ENCODE measurements at places on chromosomes 12 and 14.
A peak's percentile ranks its signal among the peaks of the same experiment; 100 is the strongest.

DNA sequence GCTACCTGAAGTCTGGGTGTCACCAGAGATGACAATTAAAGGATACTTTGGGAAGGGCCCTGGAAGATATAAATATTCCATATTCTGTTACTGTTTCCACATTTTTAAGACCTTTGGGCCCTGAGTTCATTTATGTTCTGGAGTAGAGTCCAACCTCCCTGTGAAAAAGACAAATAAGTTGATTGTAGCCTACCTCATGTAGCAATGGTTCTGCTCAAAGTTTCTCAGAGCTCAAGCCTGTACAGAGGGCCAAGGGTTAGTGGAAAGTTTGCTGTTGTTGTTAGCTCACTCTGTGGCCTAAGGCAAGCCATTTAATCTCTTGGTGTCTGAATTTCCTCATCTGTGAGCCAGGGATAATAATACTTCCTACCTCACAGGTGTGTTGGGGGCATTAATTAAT lies 284.7 kb upstream of the DDHD1 start:
- no peak for DNase-seq

DNA sequence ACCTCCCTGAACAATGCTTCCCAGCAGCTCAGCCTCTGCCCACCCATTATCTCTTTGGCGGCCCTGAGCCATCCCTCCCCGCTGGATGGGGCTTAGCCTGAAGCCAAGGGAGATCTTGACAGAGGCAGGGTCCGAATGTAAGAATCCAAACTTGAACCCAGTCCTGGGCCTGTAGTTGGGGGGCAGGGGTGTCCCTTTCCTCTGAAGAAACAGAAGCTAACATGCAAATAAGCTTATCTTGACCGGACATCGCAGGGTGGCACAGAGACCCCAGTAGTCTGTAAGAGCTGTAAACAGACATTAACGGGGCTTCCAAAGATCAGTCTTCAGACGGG lies 6.0 kb downstream of the DLK1 start:
- DNase-seq, result no peak

DNA sequence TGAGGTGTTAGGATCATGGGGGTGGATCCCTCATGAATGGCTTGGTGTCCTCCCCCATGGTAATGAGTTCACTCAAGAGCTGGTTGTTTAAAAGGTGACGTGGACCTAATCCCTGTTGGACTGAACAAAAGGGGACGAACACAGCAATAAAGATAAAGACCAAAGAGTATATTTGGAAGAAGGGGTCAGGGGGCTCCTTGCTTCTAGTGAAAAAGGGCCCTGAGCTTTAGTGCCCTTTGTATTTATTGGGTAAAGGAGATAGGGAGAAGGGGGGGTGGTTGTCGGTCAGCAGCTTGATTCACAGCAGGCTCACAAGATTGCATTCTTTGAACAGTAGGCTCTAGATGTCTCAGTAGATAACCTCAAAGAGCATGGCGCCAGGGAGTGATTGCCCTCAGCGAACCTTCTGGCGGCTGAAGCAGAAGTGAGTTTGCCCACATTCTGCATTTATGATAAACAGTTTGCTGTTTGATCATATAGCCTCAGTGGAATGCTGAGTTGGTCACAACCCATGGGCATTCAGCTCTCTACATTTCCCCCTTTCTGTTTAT lies 25.9 kb upstream of the MAPKAPK5 start:
- DNase-seq, result no peak

- DNase-seq, result no peak
Observed at GRCh38 chr12:38144601-38145436, 171.8 kb upstream of the ALG10B start.

- no peak for DNase-seq
Observed at GRCh38 chr12:120799243-120800045, 73.8 kb downstream of the ACADS start.

DNA sequence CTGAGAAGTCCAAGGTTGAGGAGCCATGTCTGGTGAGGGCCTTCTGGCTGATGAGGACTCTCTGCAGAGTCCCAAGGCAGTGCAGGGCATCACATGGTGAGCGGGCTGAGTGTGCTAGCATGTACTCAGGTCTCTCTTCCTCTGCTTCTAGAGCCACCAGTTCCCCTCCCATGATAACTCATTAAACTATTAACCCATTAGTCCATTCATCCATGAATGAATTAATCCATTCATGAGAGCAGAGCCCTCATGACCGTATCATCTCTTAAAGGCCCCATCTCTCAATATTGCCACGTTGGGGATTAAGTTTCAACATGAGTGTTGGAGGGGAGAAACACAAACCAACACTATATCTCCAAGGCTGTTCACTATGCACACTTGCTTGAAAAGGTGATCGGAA lies 83.7 kb downstream of the TMEM30B start:
- no peak for DNase-seq

- DNase-seq, result no peak
Observed at GRCh38 chr14:86723254-86723624, 1193.3 kb downstream of the FLRT2 start.

DNA sequence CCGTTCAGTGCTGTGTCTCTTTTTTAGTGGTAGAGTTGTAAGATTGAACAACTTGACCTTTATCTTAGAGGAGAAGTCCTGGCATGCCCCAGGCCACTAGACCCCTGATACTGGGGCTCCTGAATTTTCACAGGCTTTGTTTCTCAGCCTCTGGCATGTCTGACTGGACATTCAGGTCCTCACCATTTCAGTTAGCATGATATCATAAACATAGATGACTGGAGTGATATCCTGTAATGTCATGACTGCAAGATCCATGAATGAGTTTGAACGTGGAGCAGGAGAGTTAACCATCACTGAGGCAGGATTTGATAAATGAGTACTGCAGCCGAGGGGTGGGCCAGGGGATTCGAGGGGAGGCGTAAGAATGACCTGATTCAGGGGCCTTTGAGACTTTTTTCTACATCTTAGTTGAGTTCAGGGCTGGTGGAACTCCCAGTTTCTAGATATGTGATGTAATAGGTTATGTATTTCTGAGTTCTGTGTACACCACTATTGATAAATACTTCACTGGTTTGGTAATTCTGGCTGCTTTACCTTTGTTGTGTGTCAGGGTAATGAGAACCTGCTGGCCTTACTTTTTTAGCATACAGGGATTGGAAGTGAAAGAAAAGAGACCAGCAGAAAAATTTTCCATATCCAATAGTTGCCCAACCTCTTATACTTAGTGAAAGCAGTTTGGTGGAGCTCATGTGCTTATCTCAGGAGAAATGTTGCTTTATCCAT lies 217.0 kb downstream of the SYNE2 start:
- no peak for DNase-seq

DNA sequence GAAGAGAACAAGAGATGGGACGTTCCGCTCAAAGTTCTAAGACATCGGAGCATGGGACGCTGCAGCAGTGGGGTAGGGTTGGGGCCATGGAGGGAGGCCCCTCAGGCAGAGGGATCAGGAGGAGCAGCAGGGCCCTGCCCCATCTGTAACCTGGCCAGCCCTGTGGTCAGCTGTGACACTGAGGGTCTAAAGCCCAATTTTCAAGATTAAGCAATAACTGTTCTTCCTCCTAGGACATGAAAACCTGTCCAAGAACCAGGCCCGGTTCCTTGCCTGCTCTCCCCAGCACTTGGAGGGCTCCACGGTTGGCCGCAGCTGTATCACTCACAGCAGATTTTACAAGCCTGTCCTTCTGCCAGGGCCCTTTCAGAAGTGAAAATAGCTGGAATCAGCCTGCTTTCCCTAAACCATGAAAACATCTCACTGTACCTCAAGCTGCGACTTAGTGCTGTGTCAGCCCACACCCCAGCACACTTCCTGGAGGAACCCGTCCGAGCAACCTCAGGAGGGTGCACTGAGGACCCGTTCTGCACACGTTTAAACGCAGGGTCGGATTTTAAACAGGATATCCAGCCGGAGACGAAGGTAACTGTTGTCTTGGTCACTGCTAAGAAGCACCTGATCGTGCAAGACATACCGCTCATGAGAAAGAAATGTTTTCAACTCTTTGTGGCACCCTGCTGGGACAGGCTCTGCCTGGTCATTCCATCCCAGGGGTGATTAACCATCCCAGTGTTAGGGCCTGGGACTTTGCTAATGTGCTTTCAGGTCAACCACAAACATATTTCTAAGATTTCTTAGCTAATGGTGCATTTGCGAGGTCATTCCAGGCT lies 201.9 kb upstream of the DIO3 start:
- DNase-seq, result no peak

GRCh38 chr14:96962337-96962736 lies 165.2 kb downstream of the VRK1 start:
- DNase-seq, result no peak

GRCh38 chr12:100311317-100311716 lies 44.3 kb downstream of the SCYL2 start:
- no peak for DNase-seq

GRCh38 chr14:93103392-93104080 lies 12.2 kb downstream of the ITPK1 start:
- peak; percentile 30 for DNase-seq

GRCh38 chr12:132505105-132505851 lies 15.3 kb downstream of the FBRSL1 start:
- DNase-seq, result no peak

DNA sequence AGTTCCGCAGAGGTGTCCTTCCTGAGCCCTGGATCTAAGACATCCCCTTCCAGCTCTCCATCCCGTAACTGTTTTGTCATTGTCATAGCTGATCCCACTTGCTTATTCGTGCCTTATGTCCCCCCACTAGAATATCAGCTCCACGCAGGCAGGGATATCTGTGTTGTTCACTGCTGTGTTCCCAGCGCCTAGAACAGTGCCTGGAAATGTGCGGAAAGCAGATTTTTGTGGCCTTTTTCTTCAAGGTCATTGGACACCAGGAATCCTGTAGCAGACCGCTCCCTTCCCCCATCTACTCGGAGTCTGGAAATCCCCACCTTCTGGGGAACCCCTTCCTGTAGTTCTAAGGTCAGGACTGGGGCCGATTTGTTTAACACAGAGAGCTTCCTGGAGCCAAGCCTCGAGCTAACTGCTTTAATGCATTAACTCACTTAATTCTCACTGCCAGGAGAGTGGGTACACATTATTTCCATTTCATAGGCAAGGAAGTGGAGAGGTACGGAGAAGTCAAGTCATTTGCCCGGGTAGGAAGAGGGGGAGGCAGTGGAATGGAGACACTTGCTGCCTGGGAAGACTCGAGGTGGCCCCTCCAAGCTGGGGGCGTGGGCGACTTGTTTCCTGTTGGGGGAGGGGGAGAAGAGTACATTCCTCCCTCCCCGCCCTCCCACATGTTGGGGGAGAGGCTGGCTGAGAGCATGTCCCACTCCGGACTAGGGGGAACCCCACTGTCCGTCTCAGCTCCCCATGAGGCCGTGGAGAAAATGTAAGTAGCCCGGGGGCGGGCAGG lies 1.2 kb upstream of the SH2B3 start:
- DNase-seq, result peak; percentile 76

- DNase-seq, result no peak
Observed at GRCh38 chr14:81286574-81287370, 66.0 kb upstream of the GTF2A1 start.

GRCh38 chr14:105021656-105022275 lies 883 bp upstream of the CDCA4 start:
- peak; percentile 45 for DNase-seq

- no peak for DNase-seq
Observed at GRCh38 chr14:91220581-91221000, 23.9 kb downstream of the GPR68 start.

DNA sequence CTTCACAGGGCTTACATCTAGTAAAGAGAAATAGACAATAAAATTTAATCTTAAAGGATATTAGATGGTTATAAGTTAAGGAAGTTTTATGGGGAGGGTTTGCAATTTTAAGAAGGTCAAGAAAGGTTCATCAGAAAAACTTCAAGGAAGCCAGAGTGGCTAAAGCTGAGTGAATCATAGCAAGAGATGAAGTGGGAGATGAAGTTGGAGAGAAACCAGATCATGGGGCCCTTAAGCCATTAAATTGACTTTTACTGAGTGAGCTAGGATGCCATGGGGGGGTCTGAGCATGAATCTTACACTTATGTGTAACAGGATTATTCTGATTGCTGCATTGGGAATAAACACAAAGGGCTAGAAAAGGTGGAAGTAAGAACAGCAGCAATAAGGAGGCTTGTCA lies 189.2 kb downstream of the LRIG3 start:
- no peak for DNase-seq

DNA sequence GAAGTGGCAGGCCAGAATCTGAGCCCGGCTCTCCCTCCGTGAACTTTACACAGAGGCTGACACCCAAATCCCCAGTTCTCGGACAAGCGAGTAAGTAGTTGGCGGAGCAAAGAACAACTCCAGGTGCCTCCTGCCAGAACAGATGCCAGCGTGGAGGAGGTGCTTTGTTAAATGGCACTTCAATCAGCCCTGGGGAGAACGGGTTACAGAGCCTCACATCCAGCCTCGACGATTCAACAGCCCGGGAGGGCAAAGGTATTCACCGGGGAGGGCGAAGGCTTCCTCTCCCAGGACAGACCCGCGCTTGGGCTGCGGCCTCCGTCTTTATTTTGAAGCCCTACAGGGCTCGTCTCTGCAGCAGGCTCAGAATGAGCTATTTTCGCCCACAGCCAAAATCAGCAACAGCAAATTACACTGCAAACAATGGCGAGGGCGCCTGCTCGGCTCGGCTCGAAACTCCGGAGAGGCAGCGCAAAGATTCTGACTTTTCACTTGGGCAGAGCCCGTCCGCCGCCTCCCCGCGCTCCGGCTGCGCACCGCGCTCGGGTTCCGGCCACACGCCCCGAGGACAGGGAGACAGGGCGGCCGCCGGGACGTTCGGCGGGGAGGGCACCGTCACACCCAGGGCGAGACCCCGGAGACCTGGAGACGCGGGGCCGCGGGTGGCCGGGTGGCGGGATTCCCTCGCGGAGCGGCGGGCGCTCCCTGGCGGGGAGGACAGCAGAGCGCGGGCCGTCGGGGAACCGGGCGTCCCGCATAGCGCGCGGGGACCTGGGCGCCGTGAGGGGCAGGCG lies 811 bp downstream of the TMCC3 start:
- peak; percentile 24 for DNase-seq

- DNase-seq, result no peak
Observed at GRCh38 chr12:132601171-132601883, 9.1 kb downstream of the LRCOL1 start.

DNA sequence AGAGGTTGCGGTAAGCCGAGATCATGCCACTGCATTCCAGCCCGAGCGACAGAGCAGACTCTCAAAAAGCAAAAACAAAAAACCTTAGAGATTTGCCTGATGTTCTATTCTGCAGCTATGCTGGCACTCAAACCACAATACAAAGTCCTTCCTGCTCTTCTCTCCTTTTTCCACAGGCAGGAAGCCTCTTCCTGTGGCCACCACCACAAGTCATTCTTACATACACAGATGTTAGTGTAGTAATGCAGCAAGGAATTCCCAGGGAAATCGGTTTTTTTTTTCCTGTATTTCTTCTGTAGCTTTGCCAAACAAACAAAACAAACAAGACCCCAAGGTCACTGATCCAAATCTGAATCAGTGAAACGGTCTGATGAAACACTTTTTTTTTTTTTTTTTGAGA lies 104.3 kb downstream of the FIGNL2 start:
- DNase-seq, result no peak

Data from stimulated activated CD4-positive, alpha-beta T cell treated with anti-CD3 and anti-CD28 coated beads, Interleukin-12 subunit alpha, Interleukin-12 subunit beta, amount 100 ng/mL, for 4 hours (primary cell).